ENCODE measurements at places on chromosomes 2 and 18.

GRCh38 chr2:172375251-172375650 lies 52.1 kb upstream of the ITGA6 start:
- DNase-seq: no peak

DNA sequence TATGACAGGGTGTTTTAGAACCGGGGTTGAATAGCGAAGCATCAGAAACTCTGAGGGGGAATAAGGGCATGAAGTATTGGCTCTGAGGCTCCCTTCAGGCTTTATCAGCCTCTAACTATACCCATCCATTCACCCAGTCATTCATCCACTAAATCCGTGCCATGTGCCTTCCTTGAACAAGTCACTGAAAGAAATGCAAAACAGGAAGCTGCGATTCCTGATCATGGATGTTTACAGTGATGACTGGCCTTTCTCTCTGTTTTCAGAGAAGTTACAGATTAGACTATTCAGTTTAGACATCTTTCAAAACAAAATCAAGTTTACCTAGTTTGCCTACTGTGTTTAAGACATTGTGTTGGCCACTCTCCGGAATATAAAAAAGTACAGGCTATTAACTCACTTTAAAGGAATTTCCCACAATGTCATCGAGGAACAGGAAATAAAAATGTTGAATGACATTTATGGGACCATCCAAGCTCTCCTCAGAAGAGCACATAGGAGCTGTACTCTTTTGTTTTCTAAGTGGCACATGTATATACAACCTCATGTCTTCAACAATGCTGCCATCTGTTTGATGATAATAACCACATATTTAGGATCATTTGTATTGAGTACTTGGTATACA lies 43.8 kb upstream of the SLC14A1 start:
- no peak for DNase-seq

DNA sequence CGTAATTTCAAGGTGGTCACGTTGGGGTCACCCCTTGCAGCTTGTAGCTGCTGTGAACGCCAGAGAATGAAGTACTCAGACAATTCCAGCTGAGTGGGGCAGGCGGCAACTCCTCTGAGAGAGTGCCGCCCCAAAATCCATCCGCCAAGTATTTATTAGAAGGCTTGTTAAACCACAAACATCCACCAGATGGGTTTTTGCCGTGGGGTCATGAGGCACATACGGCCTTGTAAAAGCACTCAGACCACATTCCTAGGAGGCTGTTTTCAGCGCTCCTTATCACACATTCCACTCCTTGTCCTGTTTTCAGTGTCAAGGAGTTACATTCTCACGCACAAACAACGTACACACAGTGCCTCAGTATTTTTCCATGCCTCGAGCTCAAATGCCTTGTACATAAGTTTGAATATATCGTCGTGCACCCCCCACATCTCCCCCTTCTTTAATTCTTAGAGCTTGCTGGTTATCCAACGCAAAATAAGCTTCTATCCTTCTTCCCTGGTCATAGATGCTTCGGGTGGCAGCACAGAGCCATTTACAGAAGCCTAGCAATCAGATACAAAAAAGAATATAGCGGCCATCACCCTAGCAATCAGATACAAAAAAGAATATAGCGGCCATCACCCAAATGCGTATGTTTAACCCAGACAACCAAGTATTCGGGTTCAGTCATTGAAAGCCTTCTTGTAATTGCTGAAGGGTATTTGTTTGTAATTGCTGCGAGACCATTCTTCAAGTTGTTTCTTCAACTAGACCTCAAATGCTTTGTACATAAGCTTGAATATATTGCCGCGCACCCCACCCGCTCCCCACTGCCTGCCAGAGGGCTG lies 7.3 kb downstream of the ALPP start:
- DNase-seq: no peak

DNA sequence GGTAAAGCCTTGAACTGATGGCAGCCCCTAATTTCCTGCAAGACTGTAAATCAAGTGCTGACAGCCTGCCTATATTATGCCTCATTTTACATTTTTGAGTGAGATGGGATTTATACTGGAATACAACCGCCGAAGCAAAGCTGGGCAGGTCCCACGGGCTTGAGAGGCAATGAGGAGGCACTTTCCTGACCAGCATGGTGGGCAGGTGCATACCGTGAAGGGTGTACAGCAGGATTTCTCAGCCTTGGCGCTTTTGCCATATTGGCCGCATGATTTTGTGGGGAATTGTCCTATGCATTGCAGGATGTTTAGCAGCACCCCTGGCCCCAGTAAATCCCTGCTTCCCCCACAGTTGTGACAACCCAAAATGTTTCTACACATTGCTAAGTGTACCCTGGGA lies 22.8 kb downstream of the CEP68 start:
- no peak for DNase-seq

DNA sequence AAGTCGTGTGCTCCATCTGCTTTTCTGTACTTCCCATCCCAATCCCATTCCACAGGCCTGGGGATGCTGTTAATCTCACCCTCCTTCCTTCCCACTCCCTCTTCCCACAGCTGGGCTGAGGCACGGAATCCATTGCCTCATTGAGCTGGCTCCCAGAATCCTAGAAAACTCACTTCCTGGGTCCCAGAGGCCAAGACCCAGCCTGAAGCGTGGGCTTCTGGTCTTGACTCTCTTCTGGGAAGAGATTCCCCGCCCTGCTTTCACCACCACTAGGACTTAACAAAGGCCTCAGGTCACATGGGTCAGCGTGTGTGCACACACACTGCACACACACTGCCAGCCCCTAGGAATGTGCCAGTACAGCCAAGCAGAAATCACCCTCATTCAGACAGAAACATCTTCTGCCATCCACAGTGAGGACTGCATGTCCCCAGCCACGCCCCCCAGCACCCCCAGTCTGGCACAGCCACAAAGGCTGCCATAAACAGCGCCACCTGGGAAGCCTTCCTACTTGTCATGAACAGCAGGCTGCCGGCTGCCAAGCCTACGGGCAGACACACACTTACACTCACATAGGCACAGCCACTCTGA lies 165.8 kb downstream of the TNS1 start:
- no peak for DNase-seq

- no peak for DNase-seq
Measured at GRCh38 chr18:77177009-77177408, 44.4 kb upstream of the MBP start.

GRCh38 chr2:11870064-11870463 lies 123.6 kb downstream of the LPIN1 start:
- no peak for DNase-seq

DNA sequence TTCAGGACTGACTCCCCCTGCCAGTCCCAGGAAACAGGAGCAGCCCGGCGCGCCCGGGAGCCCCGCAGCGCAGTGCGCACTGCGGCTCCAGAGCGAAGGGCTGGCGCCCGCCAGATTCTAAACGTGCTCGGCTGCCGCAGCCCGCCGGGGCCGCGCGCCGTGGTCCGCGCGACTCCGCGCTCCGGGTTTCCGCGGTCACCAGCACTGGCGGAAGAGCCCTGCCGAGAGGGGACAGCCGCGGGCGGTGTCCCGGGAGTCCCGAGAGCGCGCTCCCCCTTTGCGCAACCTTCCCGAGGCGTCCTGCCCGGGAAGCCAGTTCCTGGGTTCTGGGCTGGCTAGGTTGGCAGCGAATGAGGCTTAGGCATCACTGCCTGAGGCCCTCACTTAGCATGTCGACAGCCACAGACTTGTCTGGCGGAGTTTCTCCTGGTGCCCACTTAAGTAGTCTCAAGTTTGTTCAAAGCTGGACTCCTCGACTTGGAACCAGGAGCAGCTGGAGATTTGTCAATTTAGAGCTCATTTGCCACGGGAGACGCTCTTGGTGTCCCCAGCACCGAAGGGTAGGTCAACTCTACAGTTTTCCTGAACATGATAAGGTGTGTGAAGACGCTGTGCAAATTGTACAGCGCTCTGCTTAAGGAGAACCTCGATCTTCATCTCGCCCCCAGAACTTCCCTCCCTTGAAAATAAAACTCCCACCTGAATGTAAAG lies 1.5 kb upstream of the VSNL1 start:
- DNase-seq: no peak

GRCh38 chr2:161088658-161089350 lies 71.4 kb upstream of the TANK start:
- DNase-seq: no peak

GRCh38 chr2:189641590-189641989 lies 19.7 kb upstream of the ASNSD1 start:
- no peak for DNase-seq

Measured in activated naive CD4-positive, alpha-beta T cell treated with anti-CD3 and anti-CD28 coated beads, Interleukin-2, amount 10 ng/mL, durations not matched to agents 7 days and 5 days (primary cell).